ENCODE measurements at places on chromosomes 3 and 15.

DNA sequence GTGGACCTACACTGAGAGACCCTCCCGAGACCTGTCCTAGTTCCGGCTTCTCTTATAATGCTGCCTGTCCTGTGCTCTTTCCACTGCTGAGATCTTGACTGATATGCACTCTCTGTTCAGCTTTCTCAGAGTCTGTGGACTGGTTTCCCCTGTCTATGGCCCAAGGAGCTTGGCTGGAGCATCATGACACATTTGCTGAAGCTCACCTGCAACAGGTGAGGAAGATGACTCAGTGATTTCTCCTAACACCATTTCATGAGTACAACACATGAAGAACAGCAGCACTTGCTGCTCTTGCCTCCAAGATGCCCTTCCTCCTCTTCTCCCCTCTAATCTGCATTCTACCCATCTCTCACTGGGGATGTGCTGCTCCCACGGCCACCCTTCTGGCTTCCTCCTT lies 92.1 kb downstream of the DUT start:
- DNase-seq = no peak

GRCh38 chr3:90062016-90062415 lies 954.6 kb downstream of the EPHA3 start:
- DNase-seq = no peak

GRCh38 chr3:194281766-194282165 lies 69.4 kb downstream of the CPN2 start:
- no peak for DNase-seq

GRCh38 chr3:190990898-190991297 lies 128.4 kb upstream of the GMNC start:
- DNase-seq = no peak

GRCh38 chr3:23594894-23595670 lies 210.7 kb upstream of the UBE2E1 start:
- DNase-seq = no peak

- DNase-seq = no peak
Observed at GRCh38 chr3:119194237-119195150, 21.1 kb downstream of the UPK1B start.

DNA sequence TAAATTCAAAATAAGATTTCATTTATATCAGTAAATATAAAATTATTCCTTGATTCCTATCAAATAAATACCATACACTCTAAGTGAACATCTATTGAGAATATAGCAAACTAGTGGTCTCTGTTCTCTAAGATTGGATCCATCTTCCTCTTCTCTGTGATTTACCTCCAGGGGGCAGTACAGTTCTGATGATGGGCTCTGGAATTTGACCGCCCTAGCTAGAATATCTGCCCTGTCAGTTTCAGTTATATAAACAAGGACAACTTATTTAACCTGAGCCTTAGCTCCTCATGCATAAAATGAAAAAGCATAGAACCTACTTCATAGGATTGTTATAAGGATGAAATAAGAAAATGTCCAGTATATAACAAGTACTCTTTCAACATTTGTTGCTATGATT lies 171.1 kb upstream of the CCDC54 start:
- no peak for DNase-seq

GRCh38 chr3:185733980-185734724 lies 90.7 kb downstream of the IGF2BP2 start:
- no peak for DNase-seq

DNA sequence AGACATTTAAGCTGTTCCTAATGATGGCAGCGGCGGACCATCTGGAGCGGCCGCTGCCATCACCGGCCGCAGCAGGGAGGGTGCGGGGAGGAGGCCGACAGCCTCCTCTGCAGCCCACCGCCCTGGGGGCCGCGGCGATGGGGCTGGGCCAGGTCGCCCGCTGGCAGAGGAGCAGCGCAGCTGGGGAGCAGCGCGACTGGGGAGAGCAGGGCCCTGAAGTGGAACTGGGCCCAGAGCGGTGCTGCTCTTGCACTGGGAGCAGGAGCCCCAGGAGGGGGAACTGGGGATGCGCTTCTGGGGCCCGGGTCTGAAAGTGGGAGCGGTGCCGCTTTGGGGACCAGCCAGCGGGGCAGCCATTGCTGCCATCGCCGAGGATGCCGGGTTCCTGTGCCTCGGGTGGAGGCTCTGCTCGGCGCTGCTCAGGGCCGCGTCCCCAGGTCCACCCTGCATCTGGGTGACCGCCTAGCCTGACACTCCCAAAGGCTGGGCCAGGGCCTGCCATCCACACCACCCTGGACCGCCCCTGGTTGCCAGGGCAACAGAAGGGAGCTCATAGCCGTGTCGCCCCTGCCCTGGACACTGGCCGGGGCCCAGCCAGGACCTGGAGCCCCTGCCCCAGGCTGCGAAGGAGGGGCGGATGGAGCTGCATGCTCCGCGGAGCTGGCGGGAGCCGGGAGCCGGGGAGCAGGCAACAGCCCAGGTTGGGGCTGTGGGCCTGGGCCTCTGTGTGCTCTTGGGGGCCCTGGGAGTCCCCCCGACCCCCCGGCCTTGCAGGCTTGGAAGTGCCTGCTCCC lies 15.5 kb upstream of the PLA2G4E start:
- DNase-seq = no peak

DNA sequence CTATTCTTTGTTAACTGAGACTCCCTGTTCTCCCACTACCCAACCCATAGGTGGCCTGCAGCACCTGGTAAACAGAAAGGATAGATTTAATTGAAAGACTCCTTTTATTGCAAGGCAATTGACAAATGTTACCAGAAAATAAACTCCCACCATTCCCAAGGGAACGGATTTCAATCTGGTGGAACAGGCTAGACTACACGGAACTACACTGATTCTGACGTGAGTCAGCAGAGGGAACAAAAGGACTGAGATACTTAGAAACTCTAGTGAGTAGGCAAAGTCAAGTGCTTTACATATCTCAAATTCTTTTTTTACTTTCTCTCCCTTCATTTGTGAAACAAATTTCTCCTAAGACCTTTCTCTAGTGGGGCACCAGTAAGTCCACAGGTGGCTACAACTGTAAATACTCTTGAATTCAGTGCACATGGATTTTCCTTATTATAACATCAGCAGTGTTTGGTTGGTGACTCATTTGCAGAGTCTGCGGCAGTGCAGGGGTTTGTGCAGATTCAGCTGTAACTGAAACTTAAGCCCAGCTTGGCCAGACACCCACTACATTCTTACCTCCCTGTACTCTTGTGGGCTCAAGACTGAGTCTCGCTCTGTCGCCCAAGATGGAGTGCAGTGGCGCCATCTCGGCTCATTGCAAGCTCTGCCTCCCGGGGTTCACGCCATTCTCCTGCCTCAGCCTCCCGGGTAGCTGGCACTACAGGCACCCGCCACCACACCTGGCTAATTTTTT lies 34.3 kb upstream of the PLSCR2 start:
- no peak for DNase-seq

DNA sequence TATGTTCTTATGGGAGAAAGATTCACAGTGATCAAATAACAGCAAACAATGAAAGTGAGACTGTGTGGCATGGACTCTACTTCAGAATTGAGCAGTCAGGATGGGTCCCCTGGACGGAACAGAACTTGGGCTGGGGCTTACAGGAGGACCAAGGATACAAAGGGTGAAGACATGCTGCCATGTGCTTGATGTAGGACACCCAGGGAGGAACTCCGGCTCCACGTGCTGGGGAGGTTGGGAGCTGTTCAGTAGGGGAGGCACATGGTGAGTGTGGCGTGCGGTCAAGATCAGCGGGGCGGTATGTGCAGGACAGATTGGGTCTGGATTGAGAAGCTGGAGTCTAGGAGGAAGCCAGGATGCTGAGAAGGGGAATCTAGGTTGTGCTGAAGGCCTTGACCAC lies 32.6 kb downstream of the PPCDC start:
- DNase-seq = no peak

- DNase-seq = no peak
Observed at GRCh38 chr15:99645951-99646350, 80.2 kb downstream of the MEF2A start.

DNA sequence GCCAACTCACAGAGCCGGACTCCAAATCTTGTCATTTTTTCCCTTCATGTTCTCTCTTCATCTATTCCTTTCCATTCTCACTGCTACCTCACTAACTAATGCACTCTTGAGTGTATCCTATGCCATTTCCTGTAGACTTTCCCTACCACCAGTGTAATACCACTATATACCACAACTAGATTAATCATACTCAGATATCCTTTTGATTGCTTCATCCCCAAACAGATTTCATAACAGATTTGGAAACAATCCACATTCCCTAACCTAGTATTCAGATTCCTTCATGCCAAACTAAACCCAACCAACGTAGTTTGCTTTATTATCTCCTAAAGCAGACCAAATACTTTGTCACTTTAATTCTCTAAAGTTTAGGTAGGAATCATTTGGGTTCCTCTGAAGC lies 2.6 kb upstream of the PLOD2 start:
- DNase-seq = no peak

DNA sequence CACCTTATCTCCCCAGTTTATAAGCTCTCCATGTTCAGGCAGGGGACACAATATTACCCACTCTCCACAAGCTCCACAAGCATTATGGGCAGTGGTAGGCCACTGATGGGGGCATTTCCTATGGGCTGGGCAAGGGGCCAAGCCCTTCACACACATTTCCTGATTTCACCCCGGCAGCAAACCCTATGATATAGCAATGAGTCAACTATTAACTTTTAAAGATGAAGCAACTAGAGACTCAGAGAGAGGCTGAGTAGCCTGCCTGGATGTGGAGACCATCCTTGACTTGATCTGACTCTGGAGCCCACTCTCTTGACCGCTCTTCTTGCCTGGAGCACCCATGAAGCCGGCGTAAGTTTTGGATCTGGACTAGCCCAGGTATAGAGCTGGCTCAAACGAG lies 27.4 kb downstream of the FOXL2NB start:
- DNase-seq = no peak

GRCh38 chr3:136730595-136731273 lies 21.4 kb downstream of the STAG1 start:
- DNase-seq = no peak

GRCh38 chr3:107488942-107489341 lies 33.8 kb upstream of the BBX start:
- no peak for DNase-seq

DNA sequence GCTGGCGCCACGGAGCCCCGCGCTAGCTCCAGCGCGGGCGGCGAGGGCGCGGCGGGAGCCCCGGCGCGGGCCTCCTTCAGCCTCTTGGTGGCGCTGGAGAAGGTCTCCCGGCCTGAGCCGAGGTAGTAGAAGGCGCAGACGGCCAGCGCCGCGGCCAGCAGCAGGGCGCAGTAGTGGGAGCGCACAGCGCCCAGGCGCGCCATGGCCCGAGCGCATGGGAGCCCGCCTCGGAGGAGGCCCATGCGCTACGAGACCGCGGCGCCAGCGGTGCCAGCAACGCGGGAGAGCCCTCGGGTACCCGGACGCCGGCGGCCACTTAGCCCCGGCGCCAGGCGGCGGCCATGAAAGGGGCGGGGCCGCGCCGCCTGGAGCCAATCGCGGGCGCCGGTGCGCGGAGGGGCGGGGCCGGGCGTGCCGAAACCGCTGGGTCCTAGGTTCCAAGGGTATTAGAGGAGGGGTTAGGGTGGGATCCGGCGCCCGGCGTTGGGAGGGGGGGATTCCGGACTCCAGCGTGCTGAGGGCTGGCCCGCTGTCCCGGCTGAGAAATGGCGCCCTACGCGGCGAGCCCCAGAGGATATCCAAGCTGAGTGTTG lies at the start of gene XXYLT1:
Gene XXYLT1 (minus strand): TSS at position 343 of the 593 bp plus-strand sequence. CDS start 101 bp downstream, at position 242.
- peak; percentile 73 for DNase-seq

- no peak for DNase-seq
Observed at GRCh38 chr3:181881749-181882148, 170.0 kb downstream of the SOX2 start.

DNA sequence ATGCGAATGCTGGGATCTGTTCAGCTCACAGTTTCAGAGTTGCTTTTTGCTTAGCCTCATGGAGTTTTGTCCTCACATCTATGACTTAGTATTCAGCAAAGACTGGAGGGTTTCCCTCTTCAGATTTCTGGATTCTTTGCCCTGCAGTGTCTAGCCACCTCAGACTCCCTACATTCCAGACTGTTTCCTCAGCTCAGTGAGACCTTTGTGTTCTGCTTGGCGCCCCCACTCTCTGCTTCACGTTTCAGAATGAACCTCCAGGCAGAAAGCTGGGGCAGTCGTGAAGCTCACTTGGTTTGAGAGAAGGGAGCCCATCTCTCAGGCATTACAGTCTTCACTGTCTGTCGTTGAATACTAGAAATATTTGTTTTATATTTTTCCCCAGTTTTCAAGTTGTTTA lies 118.1 kb downstream of the CACNA1D start:
- DNase-seq = no peak

DNA sequence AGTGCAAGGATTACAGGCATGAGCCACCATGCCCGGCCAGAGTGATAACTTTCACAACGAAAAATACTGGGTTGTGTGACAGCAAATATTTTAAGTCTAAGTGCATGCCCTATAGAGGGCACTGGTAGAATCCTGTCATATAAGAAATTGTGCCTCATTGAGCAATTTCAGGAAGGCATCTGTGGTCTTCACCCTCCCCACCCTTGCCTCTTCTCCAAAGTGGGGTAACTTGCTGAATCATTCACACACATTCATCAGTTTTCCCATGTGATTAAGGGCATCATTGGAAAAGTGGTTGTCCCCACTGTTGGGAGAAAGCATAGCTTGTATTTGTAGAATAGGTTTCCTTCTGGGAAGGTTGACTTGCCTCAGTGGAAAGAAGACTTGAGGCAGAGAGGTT lies 9.2 kb downstream of the MITF start:
- DNase-seq = no peak

DNA sequence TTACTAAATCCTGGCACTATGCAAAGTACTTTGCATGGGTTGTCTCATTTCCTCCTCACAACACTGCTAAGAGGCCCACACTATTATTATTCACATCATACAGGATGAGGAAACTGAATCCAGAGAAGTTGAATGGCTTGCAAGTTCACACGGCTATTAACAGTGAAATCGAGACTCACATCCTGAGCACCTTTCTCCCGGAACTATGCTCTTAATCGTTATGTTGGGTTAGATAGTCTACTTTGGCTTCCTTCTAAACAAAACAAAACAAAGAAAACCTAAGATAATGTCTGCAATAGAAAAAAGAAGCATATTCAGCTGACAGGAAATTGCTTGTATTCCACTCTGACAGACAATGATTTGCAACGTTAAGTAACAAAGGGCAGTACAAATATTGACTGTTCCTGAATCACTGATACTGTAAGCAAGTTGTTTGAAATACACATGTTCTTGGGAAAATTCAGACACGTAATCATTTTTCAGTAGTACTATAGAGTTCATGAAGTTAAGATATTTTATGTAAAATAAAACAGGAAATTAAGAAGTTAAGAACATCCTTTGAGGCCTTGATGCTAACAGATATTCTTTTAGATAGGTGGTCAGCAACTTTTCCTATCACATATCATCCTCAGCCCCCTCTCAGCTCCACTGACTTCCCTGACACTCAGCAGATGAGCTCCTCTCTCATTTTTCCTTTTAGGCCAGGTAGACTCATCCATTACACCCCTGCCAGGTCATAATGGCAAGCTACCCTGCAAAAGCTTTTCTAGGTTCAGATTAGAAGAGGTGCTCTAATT lies 40.7 kb downstream of the C2CD4B start:
- DNase-seq = no peak

- no peak for DNase-seq
Observed at GRCh38 chr15:79948761-79949160, 22.2 kb downstream of the BCL2A1 start.

Measured in effector memory CD4-positive, alpha-beta T cell (primary cell).